RPMI8226 (cell line): ENCODE measurements at places on chromosomes 6 and 20.

DNA sequence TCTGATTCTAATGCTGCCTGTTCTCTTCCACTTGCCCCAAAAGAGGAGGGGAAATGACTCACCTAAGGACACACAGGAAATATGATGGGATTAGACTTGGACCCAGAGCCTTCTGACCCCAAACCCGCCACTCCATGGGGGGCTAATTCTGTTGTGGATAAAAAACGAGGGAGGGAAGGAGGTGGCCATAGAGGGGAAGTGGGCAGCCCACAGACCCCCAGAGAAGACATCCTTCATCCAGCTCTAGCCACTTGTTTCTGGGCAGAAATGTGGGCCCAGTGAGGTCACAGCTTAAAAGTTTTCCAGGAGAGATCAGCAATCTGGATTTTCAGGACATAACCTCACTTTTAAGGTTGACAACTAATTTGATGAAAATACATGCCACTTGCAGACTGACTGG lies 202.1 kb downstream of the ANKRD60 start:
- DNase-seq, result no peak

DNA sequence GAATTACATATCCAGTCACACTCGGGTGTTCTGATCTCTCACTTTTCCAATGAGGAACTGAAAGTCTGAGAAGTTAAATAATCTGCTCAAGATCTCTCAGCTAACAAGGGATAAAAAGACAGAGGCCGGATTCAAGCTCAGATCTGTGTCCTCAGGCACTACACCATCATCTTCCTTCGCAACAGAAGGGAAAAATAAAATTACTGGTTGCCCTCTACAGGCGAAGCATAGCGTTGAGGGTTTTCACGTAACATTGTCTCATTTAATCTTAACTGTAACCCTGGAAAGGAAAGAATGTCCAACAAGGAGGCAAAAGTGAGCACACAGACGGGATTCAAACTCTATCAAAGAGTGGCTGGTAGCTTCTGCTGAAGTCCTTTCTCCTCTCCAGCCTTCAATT lies 67.8 kb upstream of the ANKEF1 start:
- DNase-seq, result peak; percentile 18

- DNase-seq, result no peak
Observed at GRCh38 chr6:82277686-82278085, 30.1 kb upstream of the IBTK start.

- peak; percentile 20 for DNase-seq
Observed at GRCh38 chr20:52172392-52173047, 19.1 kb downstream of the ZFP64 start.

- peak; percentile 72 for DNase-seq
Observed at GRCh38 chr6:109455437-109456110, at the start of gene MICAL1. TSS of gene MICAL1 (minus strand) at chr6:109455772. CDS start at chr6:109454196, 1,576 bp downstream.

DNA sequence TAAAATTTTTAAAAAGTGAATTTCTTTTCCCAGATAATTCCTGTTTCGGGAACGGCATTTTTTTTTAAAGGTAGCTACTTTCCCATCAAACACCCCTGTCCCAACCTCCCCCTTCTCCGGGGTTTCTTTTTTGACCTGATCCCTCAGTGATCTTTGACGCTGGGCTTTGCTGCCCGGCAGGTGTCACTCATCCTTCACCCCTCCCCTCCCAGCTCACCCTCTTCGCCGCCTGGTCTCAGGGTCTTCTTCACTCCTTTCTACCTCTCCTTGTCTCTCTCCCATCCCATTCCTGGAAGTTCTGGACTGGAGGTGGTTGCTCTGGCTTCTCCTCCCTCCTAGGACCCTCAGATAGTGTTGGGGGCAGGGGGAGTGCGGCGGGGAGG lies 329 bp upstream of the GPR6 start:
- DNase-seq, result no peak

DNA sequence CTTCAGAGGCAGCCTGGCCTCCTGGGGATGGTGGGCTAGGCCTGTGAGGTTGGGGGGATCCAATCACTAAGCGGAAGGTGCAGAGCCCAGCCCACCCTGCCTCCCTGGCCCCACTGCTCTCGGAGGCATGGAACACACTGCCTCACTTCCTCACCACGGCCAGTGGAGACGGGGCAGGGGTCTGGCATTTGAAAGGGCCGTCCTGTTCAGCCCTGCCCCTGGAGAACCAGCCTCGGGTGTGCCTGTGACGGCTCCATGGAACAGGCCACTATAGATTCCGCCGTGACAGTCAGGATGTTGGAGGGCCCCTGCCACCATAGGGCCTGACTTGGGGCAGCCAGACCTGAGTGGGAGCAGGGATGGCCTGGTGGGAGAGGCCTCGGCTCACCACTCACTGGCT lies 110.2 kb downstream of the DACT2 start:
- DNase-seq, result no peak

GRCh38 chr20:11777387-11778205 lies 140.1 kb upstream of the BTBD3 start:
- no peak for DNase-seq

DNA sequence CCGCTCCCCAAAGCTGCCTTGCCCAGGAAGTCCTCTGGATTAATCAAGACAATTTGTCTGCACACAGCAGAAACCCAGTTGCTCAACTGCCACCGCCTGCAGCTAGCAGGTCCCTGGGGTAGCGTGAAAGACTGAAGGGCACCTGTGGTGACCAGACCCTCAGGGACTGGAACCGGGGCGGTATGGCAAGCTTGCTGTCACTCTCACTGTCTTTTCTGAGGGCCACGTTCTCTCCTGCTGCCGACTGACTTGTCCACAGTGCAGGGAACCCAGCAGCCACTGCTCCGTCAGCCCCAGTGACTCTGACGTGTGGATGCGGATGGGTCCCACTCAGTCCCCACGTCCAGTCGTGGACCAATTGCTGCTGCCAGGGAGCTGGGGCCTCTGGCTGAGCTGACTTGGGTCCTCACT lies 72.8 kb upstream of the PMEPA1 start:
- no peak for DNase-seq

DNA sequence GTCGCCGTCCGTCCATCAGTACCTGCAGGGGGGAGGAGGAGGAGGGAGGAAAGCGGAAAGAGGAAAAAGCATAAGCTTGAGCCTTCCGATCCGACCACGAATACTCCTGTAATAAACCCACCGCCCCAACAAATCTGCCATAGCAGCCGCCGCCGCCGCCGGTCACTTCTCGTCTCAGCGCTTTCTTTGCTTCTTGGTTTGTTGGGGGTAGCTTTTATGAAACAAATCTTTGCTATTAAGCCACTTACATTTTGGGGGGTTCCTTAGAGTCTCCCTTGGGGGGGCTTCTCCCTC lies 277 bp downstream of the ADGRB3 start:
- no peak for DNase-seq

DNA sequence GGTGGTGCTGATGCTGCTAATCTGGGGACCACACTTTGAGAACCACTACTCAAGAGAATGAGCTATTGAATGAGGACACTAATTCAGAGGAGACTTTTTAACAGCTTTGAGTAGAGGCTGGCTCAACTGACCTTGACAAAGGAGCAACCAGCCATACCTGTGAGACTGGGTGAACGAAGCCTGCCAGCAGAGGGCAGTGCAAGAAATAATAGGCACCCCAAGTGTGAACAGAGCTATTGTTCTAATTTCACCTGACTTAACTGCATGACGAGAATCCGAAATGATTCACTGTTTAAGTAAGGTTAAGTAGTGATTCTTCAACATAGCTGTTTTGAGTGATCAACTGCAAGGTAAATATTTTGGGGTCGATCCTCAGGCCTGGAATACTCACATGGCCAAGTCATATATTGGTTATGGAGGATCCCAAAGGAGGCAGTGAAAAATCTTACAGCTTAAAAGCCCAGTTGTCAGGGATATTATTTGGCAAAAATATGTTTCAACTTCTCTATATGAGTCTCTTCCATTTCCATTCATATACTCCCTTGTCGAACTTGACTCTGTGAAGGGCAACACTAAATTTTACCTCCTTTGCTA lies 550.5 kb upstream of the MARCKS start:
- peak; percentile 29 for DNase-seq

DNA sequence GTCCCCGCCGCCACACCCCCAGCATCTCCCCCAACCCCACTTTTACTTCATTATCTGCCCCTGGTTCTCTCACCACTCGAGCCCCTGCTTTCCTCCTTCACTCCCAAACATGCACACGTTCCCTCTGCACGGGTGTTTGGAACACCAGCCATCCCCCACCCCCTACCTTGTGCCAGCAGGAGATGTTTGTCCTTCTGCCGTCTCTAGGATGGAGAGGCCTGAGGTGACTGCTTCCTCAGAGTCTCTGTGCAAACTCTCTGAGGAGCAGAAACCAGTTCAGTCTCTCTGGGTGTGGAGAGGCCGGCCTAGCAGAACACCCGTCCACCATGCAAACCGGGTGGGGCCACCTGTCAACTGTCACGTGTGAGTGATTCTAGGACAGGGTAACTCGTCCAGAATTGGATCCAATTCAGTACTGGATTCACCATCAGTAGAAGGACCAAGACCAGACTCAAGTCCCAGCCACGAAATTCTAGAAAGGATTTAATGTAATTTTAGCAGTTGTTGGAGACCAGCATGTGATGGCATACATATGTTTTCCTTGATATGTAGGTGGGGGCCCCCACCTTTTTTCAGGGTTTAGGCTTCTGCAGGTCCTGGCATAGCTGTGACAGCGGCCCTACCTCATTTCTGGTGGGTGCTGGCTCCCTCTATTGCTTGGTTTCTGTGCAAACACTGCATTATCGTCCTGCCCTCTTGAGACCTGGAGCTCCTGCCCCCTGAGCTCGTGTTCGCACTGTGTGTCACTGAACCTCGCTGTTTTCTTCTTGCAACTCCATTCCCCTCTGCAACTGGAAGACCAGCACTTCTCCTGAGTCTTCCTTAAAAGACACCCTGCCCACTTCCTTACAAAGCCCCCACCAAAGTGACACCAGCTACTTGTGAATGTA lies at the start of gene RAET1E:
RAET1E (minus strand) TSS at position 259 of the 890 bp plus-strand sequence. CDS start 7,212 bp downstream, outside the sequence.
- no peak for DNase-seq

GRCh38 chr20:50756447-50756846 lies 25.1 kb downstream of the PARD6B start:
- DNase-seq, result no peak

DNA sequence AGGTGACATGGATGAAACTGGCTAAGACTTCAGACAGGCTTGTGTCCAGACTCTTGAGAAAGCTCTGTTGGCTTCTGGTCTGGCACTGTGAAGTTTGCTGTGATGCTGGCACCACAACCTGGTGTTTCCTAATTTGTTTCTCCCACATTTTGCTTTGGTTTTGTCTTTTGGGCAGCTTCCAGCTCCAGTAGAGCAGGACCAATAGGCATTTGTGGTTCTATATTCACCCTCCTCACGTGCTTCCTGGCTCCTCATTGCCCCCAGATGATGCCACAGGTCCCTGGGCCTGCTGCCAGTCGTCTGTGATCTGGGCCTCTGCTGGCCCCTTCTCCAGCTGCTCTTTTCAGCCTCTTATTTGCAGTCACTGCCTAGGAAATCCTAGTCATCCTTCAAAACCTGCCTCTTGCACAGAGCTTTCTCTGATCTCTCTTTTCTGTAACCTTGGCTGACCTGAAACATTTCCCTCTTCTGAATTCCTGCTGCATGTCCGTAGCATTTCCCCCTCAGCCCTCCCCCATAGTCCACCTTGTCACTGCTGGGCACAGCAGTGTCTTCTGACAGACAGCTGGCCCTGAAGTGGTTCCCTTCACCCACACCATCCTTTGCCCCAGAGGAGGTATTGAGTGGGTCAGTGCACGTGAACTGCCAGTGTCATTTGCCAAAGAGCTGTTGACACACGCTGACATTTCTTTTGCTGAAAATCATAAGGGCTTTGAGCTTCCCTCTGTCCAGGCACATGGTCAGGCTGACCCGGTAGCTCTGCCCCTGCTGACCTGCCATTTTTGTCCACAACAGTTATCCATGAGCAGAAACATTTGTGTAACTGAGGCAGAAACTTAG lies 63.0 kb downstream of the PTPN1 start:
- no peak for DNase-seq

DNA sequence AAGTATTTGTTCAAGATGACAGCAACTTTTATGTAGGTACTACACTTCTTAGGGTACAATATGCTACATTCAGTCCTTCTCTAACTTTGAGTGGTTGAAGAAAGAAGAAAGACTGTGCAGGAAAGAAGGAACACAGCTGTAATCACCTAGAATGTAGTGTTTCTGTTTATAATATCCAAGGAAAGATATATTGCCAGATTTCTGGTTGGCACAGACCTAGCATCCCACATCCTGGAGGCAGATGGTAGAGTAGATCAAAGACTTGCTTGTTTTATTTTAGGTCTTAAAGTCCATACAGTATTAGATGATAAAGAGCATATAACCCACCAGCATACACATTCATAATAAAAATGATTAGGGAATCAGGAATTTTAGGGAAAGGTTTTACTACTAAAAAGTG lies 13.3 kb upstream of the FABP7 start:
- no peak for DNase-seq

GRCh38 chr6:87917886-87918285 lies 129.8 kb upstream of the SPACA1 start:
- peak; percentile 50 for DNase-seq

GRCh38 chr6:167493976-167494697 lies 169.3 kb downstream of the TTLL2 start:
- no peak for DNase-seq

GRCh38 chr20:62677678-62678077 lies 31.0 kb upstream of the NTSR1 start:
- DNase-seq, result no peak

DNA sequence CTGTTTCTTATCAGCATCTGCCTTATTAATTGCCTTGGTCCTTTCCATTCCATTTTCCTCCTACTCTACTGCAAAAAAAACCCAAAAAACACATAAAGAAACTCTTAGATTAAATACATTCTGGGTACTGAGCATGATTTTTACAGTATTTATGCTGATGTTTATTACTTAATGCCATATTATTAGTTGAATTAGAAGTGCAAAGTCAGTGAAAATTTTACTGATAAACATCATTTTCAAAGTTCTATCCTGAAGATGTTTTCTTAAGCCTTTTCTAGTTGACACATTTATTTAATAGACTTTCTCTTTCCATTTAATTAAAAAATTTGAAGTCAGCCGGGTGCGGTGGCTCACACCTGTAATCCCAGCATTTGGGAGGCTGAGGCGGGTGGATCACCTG lies 236.0 kb upstream of the RUNX2 start:
- DNase-seq, result no peak

DNA sequence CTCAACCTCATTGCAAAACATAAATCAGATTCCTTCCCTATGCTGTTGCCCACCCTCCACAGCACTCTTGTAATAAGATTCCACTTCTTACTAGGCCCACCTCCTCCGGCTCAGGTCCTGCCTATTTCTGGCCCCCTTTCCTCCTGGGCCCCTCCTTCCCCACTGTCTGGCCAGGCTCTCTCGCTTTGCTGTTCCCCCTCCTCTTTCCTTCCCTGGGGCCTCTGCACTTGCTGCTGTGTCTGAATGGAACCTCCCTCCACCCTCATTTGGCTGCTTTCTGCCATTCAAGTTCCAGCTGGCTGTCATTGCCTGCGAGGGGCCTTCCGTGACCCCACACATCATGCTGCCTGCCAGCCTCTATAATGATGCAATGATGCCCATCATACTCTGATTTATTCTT lies 38.9 kb downstream of the ARHGAP40 start:
- DNase-seq, result no peak

- DNase-seq, result no peak
Observed at GRCh38 chr20:38559764-38560163, 21.2 kb upstream of the ADIG start.

GRCh38 chr6:170074907-170075306 lies 216.0 kb downstream of the DLL1 start:
- DNase-seq, result no peak
